ENCODE measurements at places on chromosomes 1 and 21. TPM values are rescaled to one million over a fixed set of nuclear protein-coding genes. Genes with fewer than 3 reads are reported as not detected.

TCHHL1 gene
- total RNA-seq, result not detected

ELAVL4 gene
- total RNA-seq, result 1.7 TPM

OR2M3 gene
- total RNA-seq, result not detected

ABCA4 gene
- total RNA-seq, result 0.04 TPM

SYT6 gene
- 41.6 TPM for total RNA-seq

RPTN gene
- total RNA-seq, result not detected

LDLRAD1 gene
- total RNA-seq, result not detected

LRRC71 gene
- not detected for total RNA-seq

RNU1-3 gene
- total RNA-seq, result under 0.01 TPM

SHISAL2A gene
- 1.3 TPM for total RNA-seq

BOLA1 gene
- total RNA-seq, result 40.1 TPM

FCGR3B gene
- total RNA-seq, result not detected

KCTD3 gene
- total RNA-seq, result 67.9 TPM

ALDH9A1 gene
- total RNA-seq, result 81.9 TPM

ADAMTS4 gene
- 9.0 TPM for total RNA-seq

WNT2B gene
- total RNA-seq, result 0.14 TPM

ZMPSTE24 gene
- 31.3 TPM for total RNA-seq

GCSAML gene
- not detected for total RNA-seq

HORMAD1 gene
- 0.59 TPM for total RNA-seq

PLPPR5 gene
- total RNA-seq, result 0.41 TPM

GIPC2 gene
- 0.07 TPM for total RNA-seq

SIM2 gene
- total RNA-seq, result 0.11 TPM

VPS26C gene
- total RNA-seq, result 56.2 TPM

PADI3 gene
- 4.1 TPM for total RNA-seq

RPS6KA1 gene
- total RNA-seq, result 121 TPM

CYB5RL gene
- 13.3 TPM for total RNA-seq

FCMR gene
- not detected for total RNA-seq

SPRR2B gene
- not detected for total RNA-seq

NOS1AP gene
- total RNA-seq, result 5.6 TPM

LAMC2 gene
- 2.0 TPM for total RNA-seq

CACNA1S gene
- total RNA-seq, result not detected

FMO2 gene
- total RNA-seq, result 0.03 TPM

KRTAP21-2 gene
- total RNA-seq, result not detected

RAB25 gene
- 18.3 TPM for total RNA-seq

MIXL1 gene
- 61.1 TPM for total RNA-seq

PTP4A2 gene
- 444 TPM for total RNA-seq

MRPL39 gene
- 69.5 TPM for total RNA-seq

RAD54L gene
- 42.2 TPM for total RNA-seq

C1orf116 gene
- 0.55 TPM for total RNA-seq

HRNR gene
- not detected for total RNA-seq

APCS gene
- not detected for total RNA-seq

SGIP1 gene
- total RNA-seq, result not detected

STUM gene
- total RNA-seq, result 0.14 TPM

TFF3 gene
- total RNA-seq, result 9.2 TPM

ANXA9 gene
- 1.6 TPM for total RNA-seq

NLRP3 gene
- total RNA-seq, result 1.4 TPM

PCBP3 gene
- 8.0 TPM for total RNA-seq

SPRR4 gene
- total RNA-seq, result not detected

FAM43B gene
- 6.1 TPM for total RNA-seq

CAMK1G gene
- total RNA-seq, result 0.63 TPM

S100A9 gene
- total RNA-seq, result not detected

SPATA6 gene
- 25.9 TPM for total RNA-seq

S100A3 gene
- total RNA-seq, result 0.30 TPM

Measured in H7 (cell line).